Effector memory CD8-positive, alpha-beta T cell (primary cell): ENCODE measurements at places on chromosomes 1 and 21.

DNA sequence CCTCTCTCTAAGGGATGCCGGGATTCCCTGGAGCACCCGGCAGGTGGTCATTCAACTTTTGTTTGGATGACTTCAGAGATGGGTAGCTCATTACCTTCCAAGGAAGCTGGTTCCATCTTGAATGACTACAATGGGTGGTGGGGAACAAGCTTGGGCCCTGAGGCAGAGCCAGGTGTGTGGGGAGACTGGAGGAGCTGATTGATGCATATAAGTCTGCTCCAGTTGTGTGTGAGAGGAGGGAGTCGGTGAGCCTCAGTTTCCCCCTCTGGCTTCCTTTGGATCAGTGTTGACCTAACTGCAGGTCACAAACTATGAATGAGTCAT is 133.8 kb upstream of the ZBTB40 start:
- no peak for DNase-seq

DNA sequence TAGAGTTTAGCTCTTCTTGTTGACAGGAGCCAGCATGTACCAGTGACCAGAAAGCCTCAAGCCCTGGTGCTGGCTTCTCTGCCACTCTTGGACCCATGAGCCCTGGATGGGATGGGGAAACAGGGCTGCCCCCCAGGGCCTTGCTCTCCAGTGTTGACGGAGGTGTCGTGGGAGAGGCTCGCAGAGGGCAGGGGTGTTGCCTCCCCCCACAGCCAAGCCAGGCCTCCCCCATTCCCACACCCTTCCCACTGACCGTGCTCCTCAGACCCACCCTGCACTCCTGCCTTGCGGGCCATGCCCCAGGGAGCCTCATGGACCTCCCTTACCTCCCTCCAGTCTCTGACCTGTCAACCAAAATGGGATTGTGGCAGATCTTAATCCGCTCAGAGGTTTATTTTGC is 123.8 kb upstream of the COL6A1 start:
- no peak for DNase-seq

DNA sequence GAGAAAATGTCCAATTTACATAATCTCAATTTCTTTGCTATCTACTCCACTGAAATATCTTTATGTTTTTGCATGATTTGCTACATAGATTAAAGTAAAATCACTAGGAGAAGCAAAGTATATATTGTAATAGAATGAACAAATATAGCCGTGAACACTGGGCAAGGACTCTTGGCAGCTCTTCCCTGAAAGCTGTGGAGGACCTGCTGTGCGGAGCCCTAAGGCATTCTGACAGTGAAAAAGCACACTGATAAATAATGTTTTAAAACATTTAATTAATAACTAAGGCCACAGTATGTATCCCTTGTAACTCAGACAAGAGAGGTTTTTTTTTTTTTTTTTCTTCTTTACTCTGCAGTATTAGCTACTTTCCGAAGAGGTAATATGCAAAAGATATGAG is 256.1 kb upstream of the DPYD start:
- DNase-seq: no peak

- no peak for DNase-seq
These were observed 30.5 kb downstream of the ZBTB8OS start for GRCh38 chr1:32619701-32620485.

GRCh38 chr21:29829564-29830275 is 110.1 kb downstream of the GRIK1 start:
- no peak for DNase-seq

- peak; percentile 24 for DNase-seq
These were observed 12.6 kb downstream of the CD2 start for GRCh38 chr1:116766616-116767469.

- DNase-seq: no peak
These were observed 6.8 kb downstream of the CNN3 start for GRCh38 chr1:94920061-94920460.

GRCh38 chr1:46547481-46548383 is 3.7 kb downstream of the KNCN start:
- no peak for DNase-seq

DNA sequence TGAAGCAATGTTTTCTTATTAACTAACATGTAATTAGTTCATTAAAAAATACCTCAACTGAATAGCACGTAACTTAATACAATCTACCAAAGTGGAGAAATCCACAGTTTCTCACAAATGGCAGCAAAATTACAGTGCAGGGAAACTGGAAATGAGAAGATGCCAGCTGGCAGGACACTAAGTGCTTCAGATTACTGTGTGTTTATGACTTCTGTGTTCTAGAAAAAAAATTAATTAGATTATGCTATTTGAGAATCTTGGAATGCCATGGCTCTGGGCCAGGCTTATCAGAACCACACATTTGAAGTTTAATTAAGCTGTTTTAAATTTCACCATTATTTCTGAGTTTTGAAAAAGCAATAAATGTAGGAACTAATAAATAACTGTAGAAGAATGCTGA is 357.6 kb downstream of the TGFB2 start:
- no peak for DNase-seq

- DNase-seq: peak; percentile 92
These were observed at the start of gene SLC9A1 for GRCh38 chr1:27154991-27155781. Gene SLC9A1, minus strand, starts transcription at chr1:27155125. Its CDS starts 791 bp downstream, at chr1:27154334.

- DNase-seq: no peak
These were observed 4.8 kb upstream of the LSM10 start for GRCh38 chr1:36402504-36402890.
